ENCODE measurements at places on chromosomes 5 and 9. TPM values are rescaled to one million over a fixed set of nuclear protein-coding genes. Genes with fewer than 3 reads are reported as not detected.

GPX3 gene
- 1.2 TPM for total RNA-seq

HSPB3 gene
- not detected for total RNA-seq

SLC6A3 gene
- total RNA-seq = not detected

AIF1L gene
- 0.30 TPM for total RNA-seq

ACSL6 gene
- under 0.01 TPM for total RNA-seq
